ENCODE measurements at places on chromosomes 5 and 9. TPM values are rescaled to one million over a fixed set of nuclear protein-coding genes. Genes with fewer than 3 reads are reported as not detected.

DNA sequence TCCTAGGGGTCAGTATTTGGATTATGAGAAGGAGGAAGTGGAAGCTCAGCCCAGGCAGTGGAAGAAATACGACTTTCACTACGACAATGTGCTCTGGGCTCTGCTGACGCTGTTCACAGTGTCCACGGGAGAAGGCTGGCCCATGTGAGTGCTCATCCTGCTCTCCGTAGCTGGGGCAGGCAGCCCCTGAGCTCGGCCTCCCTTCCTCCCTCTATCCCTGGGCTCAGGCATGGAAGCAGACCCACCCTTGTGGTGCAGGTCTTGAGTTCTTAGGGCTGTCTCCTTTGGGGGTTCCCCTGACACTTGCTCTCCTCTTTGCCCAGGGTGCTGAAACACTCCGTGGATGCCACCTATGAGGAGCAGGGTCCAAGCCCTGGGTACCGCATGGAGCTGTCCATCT, 180.1 kb downstream of the CACNA1B start:
- DNase-seq = no peak

GRCh38 chr9:13503599-13503998, 224.1 kb upstream of the MPDZ start:
- no peak for DNase-seq

GRCh38 chr5:60779466-60779865, 64.6 kb downstream of the ELOVL7 start:
- no peak for DNase-seq

The INSL4 gene
- polyA plus RNA-seq = not detected

The ZNF346 gene
- 22.3 TPM for polyA plus RNA-seq

GRCh38 chr9:127349483-127350113, 47.4 kb upstream of the SLC2A8 start:
- no peak for DNase-seq

The CPEB4 gene
- polyA plus RNA-seq = 38.2 TPM

DNA sequence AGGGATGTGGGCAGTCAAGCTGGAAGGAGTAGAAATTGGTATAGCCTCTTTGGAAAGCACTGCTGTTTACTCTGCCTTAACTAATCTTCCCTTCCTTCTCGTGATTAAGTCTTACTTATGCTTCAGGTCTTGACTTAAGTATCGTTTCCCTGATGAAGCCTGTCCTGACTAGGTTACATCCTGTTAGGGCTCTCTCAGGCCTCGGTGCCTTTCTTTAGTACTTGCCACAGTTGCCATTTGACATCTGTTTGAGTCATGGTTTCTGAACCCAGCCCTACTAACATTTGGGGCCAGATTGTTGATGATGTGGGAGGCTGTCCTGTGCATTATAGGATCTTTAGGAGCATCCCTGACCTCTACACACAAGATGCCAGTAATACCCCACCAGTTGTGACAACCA, 94.4 kb downstream of the GAPVD1 start:
- no peak for DNase-seq

GRCh38 chr5:53180538-53180937, 71.0 kb upstream of the MOCS2 start:
- no peak for DNase-seq

The SPINK4 gene
- polyA plus RNA-seq = not detected

The PCDHGB3 gene
- 2.3 TPM for polyA plus RNA-seq

GRCh38 chr9:70954126-70954525, 167.3 kb downstream of the TRPM3 start:
- DNase-seq = no peak

DNA sequence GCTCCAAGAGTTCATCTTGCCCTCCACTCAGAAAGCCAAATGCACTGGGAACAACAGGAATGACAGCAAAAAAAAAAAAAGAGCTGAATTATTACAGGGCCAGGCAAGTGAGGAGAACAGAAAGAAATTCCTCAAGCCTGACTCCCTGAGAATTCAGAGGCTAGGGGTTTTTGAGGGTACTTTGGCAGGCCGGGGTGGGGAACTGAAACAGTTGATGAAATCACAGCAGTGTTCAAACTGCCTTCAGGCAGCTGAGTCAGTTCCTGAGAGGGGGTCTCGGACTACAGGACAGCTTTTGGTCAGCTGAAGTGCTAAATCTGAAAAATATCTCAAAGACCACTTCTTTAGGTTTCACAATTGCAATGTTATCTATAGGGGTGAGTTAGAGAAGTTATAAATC, 419.4 kb downstream of the SEMA5A start:
- no peak for DNase-seq

DNA sequence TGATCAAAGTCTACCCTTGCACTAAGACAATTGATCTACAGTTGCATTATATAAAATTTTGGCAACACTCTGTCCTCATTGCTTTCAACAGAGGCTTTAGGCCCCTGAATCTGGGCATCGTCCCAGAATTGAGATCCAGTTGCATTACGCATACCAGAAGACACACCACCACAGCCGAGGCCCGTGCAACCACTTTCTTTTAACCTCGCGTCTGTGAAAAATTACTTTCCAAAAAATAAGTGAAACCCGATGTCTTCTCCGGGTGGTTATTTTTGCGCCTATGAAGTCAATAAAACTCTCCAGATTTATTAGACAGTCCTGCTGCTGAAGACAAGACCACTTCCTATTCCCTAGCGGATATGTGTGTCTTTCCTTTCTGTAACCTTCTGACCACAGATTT, 52.1 kb upstream of the NFIB start:
- no peak for DNase-seq

The HRH2 gene
- polyA plus RNA-seq = 0.89 TPM

- DNase-seq = peak; percentile 88
Observed at GRCh38 chr9:124658165-124659017, 112.7 kb downstream of the NR6A1 start.

The PCDHB3 gene
- 3.9 TPM for polyA plus RNA-seq

DNA sequence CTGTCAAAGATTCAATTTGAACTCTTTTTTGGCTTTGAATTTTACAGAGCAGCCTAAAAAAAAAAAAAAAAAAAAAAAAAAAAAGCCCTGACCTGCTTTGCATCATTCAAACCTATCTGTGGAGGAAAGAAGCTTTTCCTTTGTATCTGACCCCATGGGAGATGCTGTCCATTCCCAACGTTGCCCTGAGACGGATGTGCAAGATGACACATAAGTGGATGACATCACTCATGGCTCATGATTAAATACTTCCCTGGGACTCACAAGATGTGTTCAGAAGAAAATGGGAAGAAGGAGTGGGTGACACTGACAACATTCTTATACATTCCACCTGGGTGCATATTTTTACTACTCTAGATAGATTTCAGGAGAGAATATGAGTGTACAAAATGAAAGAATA, 245.7 kb upstream of the ELAVL2 start:
- DNase-seq = no peak

The OR1J2 gene
- not detected for polyA plus RNA-seq

- DNase-seq = no peak
Observed at GRCh38 chr5:137954131-137954879, 65.0 kb downstream of the PKD2L2 start.

DNA sequence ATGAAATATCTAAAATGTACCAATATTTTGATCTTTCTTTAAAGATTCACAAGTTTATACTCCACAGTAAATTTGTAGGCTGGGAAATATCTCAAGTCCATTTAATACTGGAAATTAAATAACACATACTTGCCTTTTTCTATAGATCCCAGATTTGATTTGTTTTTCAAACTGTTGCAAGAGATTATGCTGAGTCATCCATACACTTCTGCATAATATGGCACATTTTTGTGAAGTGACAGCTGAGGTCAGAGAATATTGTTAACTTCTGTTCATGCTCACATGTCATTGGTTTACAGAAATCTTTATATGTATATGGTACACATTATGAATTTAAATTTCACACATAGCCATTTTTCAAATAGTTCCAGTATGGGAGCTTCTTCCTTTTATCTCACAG, 1066.3 kb upstream of the NUDT12 start:
- no peak for DNase-seq

The SNAPC4 gene
- 11.8 TPM for polyA plus RNA-seq

DNA sequence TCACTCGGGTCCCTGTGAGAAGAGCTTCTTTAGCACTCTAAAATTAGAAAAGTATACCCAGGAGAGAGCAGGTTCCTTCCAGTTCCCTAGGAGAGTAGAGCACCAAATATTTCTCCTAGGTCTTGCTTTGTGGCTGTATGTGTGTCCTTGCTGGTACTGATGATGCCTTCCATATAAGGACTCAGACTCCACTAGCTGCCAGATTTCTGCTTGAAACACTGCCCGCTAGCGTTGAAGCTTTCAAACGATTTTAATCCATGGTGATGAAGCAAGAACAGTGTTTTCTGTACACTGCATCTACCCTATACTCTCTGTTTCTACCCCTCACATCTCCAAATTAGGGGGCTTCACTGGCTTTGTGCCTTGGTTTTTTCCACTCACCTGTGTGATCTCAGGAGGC, 2.4 kb upstream of the SMC2 start:
- DNase-seq = no peak

DNA sequence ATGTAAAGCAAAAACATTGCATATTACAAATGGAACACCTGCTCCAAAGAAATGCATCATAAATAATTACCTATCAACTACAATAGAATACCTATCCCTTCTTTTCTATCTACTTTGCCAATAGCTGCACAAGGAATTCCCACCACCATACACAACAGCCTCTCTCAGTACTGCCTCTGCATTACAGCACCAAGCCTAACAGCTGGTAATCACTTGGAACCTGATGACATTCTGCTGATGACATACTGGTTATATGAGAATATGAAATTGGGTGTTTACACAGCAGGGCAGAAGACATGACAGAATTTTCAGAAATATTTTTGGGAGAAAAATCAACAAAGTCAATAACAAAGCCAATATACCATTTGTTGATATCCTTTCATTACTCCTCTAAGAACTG, 43.2 kb downstream of the PSMB7 start:
- DNase-seq = no peak

The GMCL2 gene
- not detected for polyA plus RNA-seq

GRCh38 chr5:180606215-180606785, 15.0 kb upstream of the SCGB3A1 start:
- DNase-seq = no peak

- DNase-seq = no peak
Observed at GRCh38 chr5:133581918-133582317, 30.4 kb downstream of the FSTL4 start.

- DNase-seq = no peak
Observed at GRCh38 chr5:125045646-125046045, 299.2 kb upstream of the ZNF608 start.

- DNase-seq = no peak
Observed at GRCh38 chr5:8538821-8539220, 669.9 kb downstream of the MTRR start.

GRCh38 chr9:107375651-107376369, 92.7 kb downstream of the RAD23B start:
- no peak for DNase-seq

The GPR151 gene
- not detected for polyA plus RNA-seq

DNA sequence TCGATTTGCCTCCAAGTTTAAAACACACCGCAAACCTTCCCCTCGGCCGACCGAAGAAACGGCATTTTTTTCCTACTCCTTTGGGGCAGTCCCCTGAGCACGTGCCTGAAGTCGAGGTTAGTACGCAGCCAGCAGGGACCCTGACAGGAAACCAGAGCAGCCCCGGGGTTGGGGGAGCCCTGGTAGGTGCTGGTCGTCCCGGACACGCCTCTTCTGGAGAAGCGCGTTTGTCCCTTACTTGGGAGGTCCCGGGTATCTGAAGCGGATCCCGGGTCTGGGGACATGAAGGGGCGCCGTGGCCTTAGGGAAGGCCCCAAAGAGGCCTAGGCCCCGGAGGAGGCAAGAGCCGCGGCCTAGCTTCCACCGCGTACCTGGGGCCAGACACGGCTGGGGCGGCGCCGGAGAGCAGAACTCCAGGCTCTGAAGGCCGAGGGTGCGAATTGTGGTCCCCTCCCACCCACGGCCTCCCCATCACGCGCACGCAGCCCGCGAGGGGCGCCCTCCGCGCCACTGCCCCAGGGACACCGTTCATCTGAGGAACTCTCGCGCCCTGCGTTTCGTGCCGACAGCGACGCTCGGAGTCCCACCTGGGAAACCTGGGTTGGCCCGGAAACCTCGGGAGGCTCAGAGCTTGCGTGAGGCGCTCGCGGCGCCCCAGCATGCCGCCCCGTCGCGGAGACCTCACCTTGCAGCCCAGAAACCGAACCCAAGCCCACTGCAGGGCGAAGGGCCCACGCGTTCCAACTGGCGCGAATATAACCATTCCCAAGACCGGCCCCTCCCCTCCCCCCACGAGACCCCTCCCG, 10.4 kb downstream of the OTP start:
- no peak for DNase-seq

The SERF1A gene
- polyA plus RNA-seq = 11.9 TPM

The PCSK1 gene
- polyA plus RNA-seq = 0.29 TPM

GRCh38 chr9:5832071-5832537, 813 bp downstream of the ERMP1 start:
- DNase-seq = no peak

- no peak for DNase-seq
Observed at GRCh38 chr9:118674942-118675341, 694.3 kb downstream of the BRINP1 start.

DNA sequence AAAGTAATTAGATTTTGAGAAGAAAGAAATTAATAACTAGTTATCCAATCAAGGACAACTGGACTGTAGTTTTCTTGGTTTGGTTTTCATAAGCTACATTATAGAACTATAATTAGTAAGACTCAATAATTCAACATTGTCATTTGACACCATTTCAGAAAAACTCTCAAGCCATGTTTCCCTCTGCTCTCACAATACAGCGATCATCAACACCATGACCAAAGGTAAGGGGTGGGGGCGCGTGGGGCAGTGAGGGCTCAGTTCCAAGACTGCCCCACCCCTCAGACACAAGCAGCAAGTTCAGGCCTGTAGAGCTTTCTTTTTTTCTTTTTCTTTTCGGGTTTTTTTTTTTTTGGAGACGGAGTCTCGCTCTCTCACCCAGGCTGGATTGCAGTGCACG, 6.4 kb downstream of the CMBL start:
- no peak for DNase-seq

- no peak for DNase-seq
Observed at GRCh38 chr5:100799166-100799565, 103.9 kb downstream of the ST8SIA4 start.
